MCF 10A (cell line): ENCODE measurements at places on chromosomes 11 and 22. TPM values are rescaled to one million over a fixed set of nuclear protein-coding genes. Genes with fewer than 3 reads are reported as not detected.

DNA sequence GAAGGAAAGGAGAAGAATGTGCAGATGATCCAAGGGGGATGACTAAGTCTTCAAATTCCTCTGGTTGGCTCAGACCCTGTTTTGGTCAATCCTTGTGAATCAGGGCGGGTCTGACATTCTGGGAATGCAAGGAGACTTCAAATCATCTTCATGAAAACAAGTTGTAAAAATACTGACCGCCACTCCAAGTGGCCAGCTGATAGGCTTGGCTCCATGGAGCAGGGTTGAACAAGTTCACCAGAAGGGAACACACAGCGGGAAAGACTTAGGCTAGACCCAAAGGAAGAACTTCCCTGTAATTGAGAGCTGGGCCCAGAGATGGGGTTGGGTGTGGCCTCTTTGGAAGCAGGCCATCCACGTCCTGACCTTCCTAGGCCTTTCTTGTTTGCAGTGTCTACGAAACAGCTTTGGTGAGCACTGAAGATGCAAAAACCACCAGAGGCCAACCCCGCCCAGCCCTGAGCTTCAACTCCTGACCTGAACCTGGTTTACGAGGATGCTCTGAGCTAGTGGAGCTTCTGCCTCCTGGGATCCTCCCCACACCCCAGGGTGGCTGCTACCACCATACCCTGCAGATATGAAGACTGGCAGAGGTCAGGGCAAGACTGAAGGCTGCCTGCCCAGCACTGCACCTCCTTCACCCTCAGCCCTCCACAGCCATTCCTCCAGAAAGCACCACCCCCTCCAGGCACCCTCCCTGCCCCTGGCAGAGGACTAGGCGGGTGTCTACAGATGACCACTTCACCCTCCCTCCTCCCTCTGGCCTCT is 26.1 kb downstream of the GDPD5 start:
- peak overlapping the region; percentile 1 for H3K4me3 ChIP-seq
- peak overlapping the region; percentile 8 for H3K27ac ChIP-seq
- no peaks in the 10 kb centered on the region for H3K36me3 ChIP-seq
- DNase-seq, result peak; percentile 88
- peaks cover 28% of the 10 kb centered on the region for H3K4me1 ChIP-seq
- H3K27me3 ChIP-seq, result no peaks in the 10 kb centered on the region

GRCh38 chr11:112355726-112356125 is 95.1 kb upstream of the PLET1 start:
- H3K4me3 ChIP-seq, result no peak overlapping the region
- no peaks in the 10 kb centered on the region for H3K27me3 ChIP-seq
- no peaks in the 10 kb centered on the region for H3K4me1 ChIP-seq
- no peaks in the 10 kb centered on the region for H3K36me3 ChIP-seq
- peak; percentile 85 for DNase-seq

DNA sequence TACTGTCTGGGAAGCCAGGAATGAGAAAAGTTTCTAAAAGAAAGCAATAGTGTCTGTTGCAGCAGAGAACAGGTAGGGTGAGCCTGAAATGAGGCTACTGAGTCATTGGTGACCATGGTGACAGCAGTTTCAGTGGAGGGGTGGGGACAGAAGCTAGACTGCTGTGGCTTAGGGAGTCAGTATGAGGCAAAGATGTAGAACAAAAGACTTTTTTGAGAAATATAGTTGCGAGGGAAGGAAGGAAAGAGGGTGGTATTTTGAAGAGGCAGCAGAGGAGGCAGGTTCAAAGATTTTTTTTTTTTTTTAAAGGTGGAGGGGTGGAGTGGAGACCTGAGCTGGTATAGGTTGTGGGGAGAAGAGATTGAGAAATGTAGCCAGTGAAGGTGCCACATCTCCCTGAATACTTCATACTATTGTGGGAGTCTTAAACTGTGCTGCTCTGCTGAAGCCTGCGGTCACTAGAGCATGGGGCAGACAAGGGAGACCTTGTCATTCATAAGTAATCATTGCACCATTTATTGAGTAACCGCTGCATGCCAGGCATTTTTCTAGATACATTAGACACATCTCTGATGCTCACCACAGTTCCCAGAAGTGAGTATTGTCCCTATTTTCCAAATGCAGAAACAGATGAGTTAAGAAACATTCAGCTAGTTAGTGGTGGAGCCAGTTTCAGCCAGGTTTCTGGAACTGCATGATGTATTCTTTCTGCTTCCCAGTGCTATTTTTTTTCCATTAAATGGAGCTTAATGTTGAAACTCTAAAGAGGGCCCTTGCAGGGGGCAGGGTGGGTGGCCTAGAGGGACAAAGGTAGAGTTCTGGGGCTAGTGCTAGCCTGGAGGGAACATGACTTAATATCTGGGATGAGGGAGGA is 49.9 kb downstream of the STIM1 start:
- H3K27me3 ChIP-seq, result no peaks in the 10 kb centered on the region
- peaks cover 30% of the 10 kb centered on the region for H3K4me1 ChIP-seq
- peak overlapping the region; percentile 28 for H3K4me3 ChIP-seq
- H3K36me3 ChIP-seq, result peaks cover 5% of the 10 kb centered on the region

DNA sequence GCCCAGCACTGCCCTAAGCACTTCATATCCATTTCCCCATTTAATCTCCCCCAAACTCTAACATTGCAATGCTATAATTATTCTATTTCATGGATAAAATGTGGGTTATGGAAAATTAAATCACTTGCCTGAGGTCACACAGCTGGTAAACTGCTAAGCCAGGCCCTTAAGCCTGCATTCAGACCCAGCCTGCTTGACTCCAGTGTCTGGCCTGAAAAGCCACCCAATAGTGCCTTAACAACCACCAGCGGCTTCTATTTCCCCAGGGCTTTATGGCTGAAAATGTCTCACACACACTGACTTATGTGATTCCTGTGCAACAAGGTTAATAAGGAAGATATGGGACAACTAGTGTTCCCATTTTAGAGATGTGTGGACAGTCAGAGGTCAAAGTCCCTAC is 178.5 kb upstream of the SNX19 start:
- H3K27ac ChIP-seq, result no peak overlapping the region
- H3K4me1 ChIP-seq, result peaks cover 6% of the 10 kb centered on the region
- no peak overlapping the region for H3K4me3 ChIP-seq
- no peaks in the 10 kb centered on the region for H3K36me3 ChIP-seq
- no peaks in the 10 kb centered on the region for H3K27me3 ChIP-seq
- DNase-seq, result no peak

DNA sequence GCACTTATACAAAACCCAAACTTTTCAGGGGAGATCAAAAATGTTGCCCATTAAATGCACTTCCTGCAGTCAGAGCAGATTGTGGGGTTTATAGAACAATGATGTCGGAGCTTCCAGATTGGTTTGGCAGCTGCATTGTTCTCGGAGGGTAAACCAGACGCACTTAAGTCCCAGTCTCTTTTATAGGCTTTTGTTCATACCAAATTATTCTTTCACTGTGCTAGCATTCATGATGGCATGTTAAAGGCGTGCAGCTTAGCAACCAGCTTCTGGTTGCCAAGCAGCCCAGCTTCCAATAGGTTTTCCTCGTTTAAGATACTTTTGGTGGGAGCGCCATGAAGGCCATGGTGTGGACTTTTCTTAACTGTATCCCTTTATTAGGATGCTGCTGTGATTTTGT is 40.9 kb downstream of the ZC3H12C start:
- DNase-seq, result no peak
- peak overlapping the region; percentile 35 for H3K27ac ChIP-seq
- no peaks in the 10 kb centered on the region for H3K27me3 ChIP-seq
- no peak overlapping the region for H3K4me3 ChIP-seq

DNA sequence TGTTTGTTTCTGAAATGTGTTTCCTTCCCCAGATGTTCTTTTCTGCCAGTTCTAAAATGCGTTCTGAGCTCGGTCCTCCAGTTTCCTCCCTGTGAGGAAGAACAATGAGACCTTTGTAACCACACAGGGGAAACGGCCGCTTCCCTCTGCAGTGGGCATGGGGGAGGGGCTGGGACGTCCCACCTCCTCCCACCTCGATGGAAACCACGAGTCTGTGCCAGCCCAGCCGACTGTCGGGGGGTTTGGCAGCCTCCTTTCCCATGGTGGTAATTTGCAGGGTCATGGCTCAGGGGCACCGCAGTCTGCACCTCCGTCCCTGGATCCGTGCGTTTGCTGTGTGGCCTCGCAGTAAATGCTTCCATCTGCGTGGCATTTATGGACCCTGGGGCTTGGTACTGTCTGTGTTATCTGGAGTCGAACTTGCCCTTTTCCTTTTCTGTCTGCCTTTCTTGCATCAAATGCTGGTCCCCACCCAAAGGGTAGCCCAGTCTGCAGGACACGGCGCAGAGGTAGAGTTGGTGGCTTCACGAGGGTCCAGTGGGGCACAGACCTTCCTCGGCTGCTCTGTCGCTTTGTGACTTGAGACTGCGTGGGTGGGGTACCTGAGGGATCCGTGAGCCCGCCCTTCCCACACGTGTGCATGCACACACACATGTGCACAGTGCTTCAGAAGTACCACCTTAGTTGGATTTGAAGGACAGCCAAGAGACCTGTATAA is 16.1 kb downstream of the LRP5 start:
- H3K27ac ChIP-seq, result no peak overlapping the region
- H3K4me3 ChIP-seq, result no peak overlapping the region
- H3K4me1 ChIP-seq, result peaks cover 5% of the 10 kb centered on the region

GRCh38 chr11:62115085-62115694 is 8.6 kb upstream of the INCENP start:
- no peaks in the 10 kb centered on the region for H3K4me1 ChIP-seq
- H3K27ac ChIP-seq, result no peak overlapping the region

DNA sequence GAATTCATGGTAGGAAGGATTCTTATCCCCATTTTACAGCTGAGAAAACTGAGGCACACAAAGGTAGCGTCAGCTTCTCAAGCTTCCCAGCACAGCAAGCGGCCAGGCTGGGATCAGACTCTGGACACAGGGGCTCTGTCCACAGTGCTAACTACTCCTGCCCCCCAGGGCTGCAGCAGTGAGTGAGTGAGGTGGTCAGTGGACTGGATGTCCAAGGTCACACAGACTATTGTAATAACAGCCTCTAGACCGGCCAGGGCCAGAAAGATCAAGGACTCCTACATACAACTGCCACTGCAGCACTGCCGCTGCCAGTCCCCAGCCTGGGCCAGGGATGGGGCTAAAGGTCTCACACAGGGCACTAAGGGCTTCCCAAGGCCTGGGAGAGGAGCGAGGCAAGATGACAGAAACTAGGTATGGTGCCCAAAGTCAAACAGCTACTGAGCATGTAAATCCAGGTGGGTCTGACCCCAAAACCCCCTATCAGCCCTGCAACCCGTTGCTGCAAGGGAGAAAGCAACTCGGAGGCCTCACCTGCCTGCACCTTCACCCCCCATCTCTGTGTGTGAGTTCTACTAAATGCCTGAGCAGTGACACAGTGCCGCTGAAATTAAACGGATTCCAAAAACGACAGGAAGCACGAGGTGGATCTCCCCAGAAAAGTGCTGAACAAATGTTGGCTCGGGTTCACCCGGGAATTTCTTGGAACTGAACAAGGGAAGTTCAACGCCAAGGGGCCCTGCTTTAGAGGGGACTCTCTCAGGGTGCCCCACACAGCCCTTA is 161.8 kb upstream of the GRK3 start:
- H3K36me3 ChIP-seq, result no peaks in the 10 kb centered on the region
- H3K4me1 ChIP-seq, result peaks cover 25% of the 10 kb centered on the region
- no peaks in the 10 kb centered on the region for H3K27me3 ChIP-seq
- no peak overlapping the region for H3K27ac ChIP-seq

GRCh38 chr11:117319214-117319840 is 3.3 kb upstream of the BACE1 start:
- H3K4me1 ChIP-seq, result peaks cover 13% of the 10 kb centered on the region
- no peaks in the 10 kb centered on the region for H3K27me3 ChIP-seq
- no peak overlapping the region for H3K4me3 ChIP-seq
- H3K36me3 ChIP-seq, result peaks cover 6% of the 10 kb centered on the region

DNA sequence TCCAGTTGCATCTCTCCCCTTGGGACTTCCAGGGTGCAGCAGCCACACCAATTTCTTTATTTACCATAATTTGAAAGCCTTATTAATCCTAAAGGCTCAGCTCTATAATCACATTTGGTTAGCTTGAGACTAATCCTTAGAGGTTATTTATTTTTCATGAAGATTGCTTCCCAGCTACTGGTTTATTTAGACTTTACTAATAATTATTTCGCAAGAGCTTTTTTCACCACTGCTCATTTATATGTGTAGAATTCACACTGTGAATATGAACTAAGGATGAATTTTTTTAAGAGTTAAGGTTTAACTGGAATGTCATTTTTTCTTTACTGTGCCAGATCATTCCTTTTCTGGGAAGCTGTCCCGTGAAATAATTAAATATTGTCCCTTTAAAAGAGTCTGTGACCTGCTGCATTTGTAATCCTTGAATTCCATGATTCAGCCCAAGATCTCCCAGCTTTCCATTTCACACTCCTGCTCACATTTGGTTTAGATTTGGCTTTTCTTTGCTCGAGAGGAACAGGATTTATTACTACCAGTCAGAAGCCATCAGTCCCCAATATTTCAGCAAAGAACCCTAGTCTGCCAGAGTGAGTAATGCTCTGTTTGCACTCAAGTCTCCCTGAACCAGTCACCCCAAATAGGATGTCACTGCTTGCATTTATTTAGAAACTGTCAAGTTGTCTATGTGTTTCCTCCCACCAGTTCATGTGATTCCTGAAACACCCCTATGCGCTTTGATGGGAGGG is 4.4 kb upstream of the CD44 start:
- no peaks in the 10 kb centered on the region for H3K27me3 ChIP-seq
- no peak for DNase-seq
- no peaks in the 10 kb centered on the region for H3K36me3 ChIP-seq
- H3K4me3 ChIP-seq, result no peak overlapping the region
- H3K4me1 ChIP-seq, result peaks cover 5% of the 10 kb centered on the region
- no peak overlapping the region for H3K27ac ChIP-seq

- no peak for DNase-seq
- H3K4me3 ChIP-seq, result no peak overlapping the region
- H3K4me1 ChIP-seq, result no peaks in the 10 kb centered on the region
- peaks cover 32% of the 10 kb centered on the region for H3K27me3 ChIP-seq
- H3K27ac ChIP-seq, result no peak overlapping the region
Observed at GRCh38 chr11:64036087-64037026, 626 bp downstream of the FLRT1 start.

DNA sequence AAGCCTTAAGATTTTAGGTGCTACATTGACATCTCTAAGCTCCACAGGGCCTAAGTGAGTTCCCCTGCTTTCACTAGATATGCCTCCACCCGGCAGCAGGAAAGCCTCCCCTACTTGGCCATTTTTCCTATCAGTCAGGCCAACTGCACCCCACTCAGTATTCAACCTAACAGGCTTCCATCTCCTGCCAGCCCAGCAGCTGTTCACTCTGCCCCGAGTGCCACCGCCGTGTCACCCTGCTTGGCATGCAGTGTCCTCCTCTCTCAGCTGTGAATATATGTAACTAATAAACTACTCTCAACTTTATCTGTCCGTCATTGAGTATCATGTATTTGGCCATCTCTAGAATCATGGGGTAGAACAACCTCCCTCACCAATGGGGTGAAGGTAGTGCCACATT is 9.0 kb upstream of the OR6M1 start:
- H3K4me1 ChIP-seq, result no peaks in the 10 kb centered on the region
- no peak overlapping the region for H3K4me3 ChIP-seq
- no peaks in the 10 kb centered on the region for H3K27me3 ChIP-seq
- no peaks in the 10 kb centered on the region for H3K36me3 ChIP-seq

- no peak overlapping the region for H3K27ac ChIP-seq
- H3K27me3 ChIP-seq, result no peaks in the 10 kb centered on the region
- DNase-seq, result no peak
- H3K4me3 ChIP-seq, result no peak overlapping the region
- no peaks in the 10 kb centered on the region for H3K4me1 ChIP-seq
Observed at GRCh38 chr22:10961043-10961860, 4566.7 kb upstream of the OR11H1 start.

Gene MUC15
- not detected in 2 replicates for total RNA-seq

Gene FIBIN
- 5.0 and 12.5 TPM in 2 replicates for total RNA-seq

Gene NXPE2
- not detected in 2 replicates for total RNA-seq

Gene ESAM
- 0.19 and 0.93 TPM in 2 replicates for total RNA-seq

Gene OR4X2
- not detected in 2 replicates for total RNA-seq
